Activated T-cell treated with anti-CD3 and anti-CD28 coated beads, Interleukin-2, amount 50 U/mL, for 72 hours (primary cell): ENCODE measurements at places on chromosomes 2 and 18.

DNA sequence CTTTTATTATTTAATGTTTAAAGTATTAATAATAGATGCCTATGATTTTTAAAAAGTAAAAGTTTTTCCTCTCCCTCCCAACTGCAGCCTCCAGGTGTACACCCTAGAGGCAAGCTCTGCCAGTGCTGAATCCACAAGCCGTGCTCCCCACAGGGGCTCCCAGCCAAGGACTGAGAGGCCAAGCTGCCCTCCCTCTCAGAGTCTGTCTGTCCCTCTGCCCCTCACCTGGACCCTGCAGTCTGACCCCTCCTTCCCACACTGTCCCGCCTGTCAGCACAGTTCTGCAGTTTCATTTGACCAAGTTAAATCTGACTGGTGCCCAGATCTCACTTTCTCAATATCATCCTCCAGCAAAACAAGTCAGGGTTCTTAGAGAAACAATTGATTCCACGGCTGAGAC is 14.8 kb upstream of the PROC start:
- no peak for DNase-seq

- DNase-seq, result no peak
Observed at GRCh38 chr2:106122157-106122556, 71.9 kb downstream of the UXS1 start.

- no peak for DNase-seq
Observed at GRCh38 chr2:153567367-153567766, 88.8 kb upstream of the RPRM start.

DNA sequence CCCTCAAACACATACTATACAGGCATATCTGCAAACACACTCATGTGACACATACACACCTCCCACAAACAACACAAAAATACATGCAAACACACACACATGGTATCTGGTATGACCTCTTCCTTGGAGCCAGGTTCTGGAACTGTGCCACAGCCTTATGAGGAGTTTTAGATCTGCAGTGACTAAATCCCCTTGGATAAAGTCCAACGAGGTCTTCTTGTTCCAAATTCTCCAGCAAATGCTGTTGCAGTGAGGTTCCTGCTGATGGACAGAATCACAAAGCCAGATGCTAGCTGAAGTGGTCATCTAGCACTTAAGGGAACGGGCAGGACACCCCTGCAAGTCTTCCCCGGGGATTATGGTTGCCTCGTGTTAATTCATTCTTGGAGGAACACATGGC is 54.5 kb upstream of the DAPL1 start:
- no peak for DNase-seq

GRCh38 chr18:13647761-13648160 is 78.6 kb downstream of the FAM210A start:
- DNase-seq, result no peak
